EH (cell line): ENCODE measurements at places on chromosomes 1 and 21.
A peak's percentile ranks its signal among the peaks of the same experiment; 100 is the strongest.

DNA sequence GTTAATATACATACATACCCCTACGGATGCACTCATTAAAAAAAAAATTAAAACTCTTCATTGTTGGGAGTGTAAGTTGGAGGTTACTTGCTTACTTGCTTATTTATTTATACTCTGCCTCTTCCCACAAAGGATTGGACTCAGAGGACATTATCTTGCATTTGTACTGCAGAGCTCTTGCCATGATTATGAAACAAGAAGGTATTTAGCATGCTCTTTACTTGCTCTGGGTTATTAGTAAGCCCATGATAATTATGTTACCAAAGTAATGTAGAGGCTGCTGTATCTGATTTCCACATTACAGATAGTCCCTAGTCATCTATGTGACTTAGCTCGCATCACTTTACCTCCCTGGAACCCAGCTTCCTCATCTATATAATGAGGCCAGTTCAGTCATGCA, 355.1 kb upstream of the PTBP2 start:
- no peak for DNase-seq

DNA sequence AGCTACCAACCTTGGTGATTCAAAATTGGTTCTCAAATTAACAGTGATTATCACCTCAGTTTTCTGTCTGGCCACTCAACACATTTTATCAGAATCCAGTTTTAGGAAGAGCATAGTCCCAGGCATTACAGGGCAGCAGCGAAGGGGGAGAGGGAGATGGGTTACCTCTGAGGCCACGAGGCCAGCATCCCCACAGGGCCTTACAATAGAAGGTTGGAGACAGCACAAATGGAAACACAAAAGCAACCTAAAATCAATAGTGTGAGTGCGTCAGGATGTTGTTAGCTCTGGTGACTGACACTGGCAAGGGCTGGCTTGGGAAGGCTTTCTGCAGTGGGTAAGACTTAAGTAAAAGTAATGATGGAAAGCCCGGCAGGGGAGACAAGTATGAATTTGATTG, 79.5 kb downstream of the JAK1 start:
- DNase-seq = no peak

GRCh38 chr21:41211060-41211805, 43.3 kb downstream of the BACE2 start:
- DNase-seq = no peak

DNA sequence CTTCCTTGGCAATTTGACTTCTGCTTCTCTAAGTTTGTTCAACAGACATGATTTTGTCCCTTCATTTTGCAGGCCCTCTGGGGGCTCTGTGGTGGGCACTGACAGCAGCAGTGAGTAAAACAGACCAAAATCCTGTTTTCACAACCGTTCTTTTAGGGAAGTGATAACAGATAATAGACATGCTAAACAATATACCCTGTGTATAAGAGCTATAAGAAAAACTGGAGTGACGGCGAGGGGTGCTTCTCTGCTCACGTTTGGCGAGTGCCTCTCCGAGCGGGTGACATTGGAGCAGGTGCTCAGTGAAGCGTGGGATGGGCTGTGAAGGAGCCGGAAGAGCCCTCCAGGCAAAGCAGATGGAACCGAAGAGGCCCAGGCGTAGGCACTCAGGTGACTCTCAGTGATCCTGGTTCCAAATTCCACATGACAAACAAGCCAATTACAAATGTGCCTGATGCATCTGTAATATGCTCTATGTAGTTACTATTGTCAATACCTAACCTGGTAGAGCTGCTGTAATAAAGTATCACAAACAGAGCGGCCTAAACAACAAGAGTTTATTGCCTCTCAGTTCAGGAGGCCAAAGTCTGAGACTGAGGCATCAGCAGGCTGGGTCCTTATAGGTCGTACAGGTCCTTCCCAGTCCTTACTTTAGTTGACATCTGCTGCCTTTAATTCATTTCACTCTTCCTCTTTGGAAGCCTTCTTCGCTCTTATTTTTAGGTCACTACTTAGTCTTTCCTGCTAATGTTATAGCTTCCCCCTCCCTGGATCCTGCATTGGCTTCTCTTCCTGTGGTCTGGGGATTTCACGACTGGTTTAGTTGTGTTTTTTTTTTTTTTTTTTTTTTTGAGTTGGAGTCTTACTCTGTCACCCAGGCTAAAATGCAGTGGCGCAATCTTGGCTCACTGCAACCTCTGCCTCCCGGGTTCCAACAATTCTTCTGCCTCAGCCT, 20.1 kb downstream of the OR2B11 start:
- DNase-seq = no peak

GRCh38 chr1:100188617-100189016, 10.6 kb upstream of the LRRC39 start:
- DNase-seq = peak; percentile 76

DNA sequence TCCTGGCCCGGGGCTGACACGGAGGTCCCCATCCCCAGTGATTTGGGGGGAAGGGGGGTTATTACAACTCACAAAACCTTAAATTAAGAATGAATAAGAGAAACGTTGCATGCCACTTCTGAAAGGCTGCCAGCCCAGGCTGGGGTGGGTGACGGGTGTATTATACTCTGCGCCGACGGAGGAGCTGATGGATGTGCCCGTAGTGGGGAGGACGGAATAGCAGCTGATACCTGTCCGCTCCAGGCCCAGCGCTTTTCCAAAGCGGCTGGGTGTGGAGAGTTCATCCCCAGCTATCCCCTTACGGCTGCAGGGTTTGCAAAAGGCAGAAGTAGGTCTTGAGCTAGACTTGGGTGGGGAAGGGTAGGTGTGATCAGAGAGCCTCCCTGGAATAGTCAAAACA, 63.8 kb upstream of the CASZ1 start:
- no peak for DNase-seq

GRCh38 chr1:206068314-206068713, 15.3 kb downstream of the RHEX start:
- DNase-seq = no peak

GRCh38 chr1:234170067-234170466, 203.2 kb upstream of the COA6 start:
- DNase-seq = no peak

DNA sequence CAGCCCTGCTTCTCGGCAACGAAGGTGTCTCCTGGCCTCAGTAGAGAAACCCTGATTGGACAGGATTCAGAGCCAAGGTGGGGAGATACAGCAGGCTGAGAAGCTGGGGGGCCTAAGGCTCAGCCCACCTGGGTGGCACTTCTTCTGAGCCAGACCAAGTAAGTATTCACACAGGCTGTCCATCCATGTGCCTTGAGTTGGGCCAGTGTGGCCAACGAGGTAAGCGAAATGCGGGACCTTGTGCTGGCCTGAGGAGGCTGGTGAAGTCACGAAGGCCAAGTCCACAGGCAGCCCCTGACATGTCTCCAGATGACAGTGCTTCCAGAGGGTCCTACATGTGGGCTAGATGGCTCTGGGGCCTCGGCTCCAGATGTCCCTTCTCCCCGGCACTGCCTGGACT, 91.4 kb downstream of the ITPKB start:
- no peak for DNase-seq

- DNase-seq = peak; percentile 62
Observed at GRCh38 chr1:229579059-229579673, 20.7 kb upstream of the ABCB10 start.

DNA sequence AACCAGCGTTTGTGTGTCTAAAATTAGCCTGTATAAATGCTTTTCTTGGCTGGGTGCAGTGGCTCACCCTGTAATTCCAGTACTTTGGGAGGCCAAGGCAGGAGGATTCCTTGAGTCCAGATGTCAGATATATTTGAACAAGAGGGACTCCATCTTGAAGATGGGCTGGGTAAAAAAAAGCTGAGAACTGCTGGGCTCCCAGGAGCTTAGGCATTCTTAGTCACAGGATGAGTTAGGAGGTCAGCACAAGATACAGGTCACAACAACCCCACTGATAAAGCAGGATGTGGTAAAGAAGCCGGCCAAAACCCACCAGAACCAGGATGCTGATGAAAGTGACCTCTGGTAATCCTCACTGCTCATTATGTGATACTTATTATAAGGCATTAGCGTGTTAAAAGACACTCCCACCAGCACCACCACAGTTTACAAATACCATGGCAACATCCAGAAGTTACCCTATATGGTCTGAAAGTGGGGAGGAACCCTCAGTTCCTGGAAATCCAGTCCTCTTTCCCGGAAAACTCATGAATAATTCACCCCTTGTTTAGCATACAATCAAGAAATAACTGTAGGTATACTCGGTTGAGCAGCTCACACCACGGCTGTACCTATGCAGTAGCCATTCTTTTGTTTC, 36.2 kb upstream of the ZNF496 start:
- DNase-seq = peak; percentile 80

- DNase-seq = peak; percentile 89
Observed at GRCh38 chr1:221315330-221315729, 426.6 kb downstream of the DUSP10 start.

DNA sequence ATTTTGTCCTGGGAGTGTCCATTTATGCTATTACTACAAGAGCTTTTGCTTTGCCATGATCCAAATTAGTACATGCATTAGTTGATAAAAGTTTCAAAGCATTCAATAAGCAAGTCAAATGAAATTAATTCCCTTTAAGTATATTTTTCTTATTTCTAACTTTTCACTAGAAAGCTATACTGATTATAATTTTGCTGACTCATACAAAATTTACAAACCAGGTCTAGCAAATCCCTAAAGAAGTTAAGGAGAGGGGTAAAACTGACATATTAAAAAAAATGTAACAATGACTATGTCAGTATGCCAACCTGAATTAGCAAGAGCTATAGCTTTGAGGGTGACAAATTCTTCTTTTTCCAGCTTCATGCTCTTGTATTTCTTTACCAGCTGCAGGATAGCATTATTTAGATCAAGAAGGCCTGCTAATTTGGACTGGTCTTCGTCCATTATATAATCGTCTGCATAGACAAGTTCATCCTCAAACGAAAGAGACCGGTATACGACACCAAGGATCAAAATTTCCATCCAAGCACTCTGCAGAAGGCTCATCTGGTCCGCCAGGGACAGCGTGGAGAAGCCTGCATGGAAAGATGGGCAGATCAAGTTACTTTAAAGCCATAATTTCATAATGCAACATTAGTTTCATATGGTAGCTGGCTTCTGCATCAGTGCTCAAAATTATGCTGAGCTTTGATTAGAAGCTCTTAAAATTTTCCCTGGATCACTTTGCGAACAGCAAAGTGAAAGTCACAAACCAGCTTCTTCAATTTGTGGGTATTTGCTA, 95.8 kb upstream of the USH2A start:
- no peak for DNase-seq

DNA sequence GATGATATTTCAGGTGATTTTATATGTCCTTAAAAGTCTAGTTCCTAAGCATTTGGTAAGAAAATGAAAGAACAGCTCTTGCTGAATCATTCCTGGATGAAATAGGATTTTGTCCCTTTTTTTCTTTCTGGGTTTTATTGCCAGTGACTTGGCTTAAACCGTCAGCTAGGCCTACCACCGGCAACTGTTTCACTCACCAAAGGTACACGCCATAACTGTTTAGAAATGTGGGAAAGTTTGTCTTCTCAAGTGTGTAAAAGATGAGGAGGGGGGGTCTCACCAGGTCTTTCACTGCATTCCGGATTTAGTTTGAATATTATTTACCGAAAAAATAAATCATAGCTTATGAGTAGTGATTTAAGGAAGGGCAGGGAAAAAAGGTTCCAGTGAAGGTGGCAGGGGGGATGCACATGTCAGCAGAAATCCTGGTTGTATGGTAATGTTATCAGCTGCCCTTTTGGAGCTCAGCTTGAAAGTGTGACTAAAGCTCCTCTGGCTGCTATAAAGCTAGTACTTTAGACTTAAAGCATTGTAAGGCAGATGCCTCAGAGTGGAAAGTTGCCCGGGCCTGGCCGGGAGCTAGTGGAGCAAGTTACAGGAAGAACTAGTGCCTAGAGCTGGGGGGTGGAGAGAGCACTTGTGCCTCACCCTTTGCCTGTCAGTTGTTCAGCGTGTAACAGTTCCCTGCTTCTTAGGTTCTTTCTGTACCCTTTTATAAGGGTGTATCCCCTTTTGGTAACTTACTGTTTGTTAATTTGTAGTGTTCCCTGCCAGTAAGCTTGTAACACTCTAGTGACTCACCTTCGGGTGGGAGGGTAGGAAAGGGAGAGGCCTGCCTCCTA, 3.1 kb downstream of the ATP1A1 start:
- peak; percentile 84 for DNase-seq

DNA sequence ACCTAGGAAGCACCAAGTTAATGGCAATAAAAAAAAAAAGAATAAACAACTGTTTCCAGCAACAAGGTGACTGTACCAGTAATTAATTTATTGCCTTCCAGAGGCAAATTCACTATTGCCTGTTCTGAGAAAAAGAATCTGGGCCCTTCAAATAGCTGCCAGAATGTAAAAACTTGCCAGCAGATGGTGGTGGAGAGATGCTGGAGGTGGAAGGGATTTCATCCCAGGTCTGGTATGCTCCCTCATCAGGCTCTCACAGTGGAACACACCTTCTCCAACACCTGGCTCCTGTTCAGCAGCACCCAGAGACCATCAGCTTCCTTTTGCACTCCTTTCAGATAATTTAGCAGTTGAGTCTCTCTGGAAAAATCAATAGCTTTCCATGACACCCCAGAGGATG, 792.9 kb upstream of the ADAMTS5 start:
- peak; percentile 7 for DNase-seq

- DNase-seq = peak; percentile 79
Observed at GRCh38 chr1:1782399-1783221, 4.3 kb upstream of the NADK start.

DNA sequence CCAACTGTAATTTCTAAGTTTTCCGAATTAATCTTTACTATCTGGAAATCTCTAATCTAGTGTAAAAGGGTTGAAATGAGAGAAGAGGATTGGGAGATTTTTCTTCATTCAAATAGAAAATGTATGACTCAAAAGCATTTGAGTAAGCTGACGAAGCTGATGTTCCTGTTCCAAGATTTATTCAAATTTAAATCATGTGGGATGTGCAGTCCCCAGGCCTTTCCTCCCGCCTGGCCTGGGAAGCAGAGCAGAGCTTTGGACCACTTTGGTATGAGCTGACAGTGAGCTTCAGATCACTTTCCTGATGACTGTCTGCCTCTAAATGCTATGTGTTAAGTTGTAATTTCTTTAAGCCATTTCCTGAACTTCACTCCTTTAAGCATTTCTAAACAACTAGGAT, 192.0 kb downstream of the DHRS3 start:
- DNase-seq = peak; percentile 61
